ENCODE measurements at places on chromosomes 2 and 18.

DNA sequence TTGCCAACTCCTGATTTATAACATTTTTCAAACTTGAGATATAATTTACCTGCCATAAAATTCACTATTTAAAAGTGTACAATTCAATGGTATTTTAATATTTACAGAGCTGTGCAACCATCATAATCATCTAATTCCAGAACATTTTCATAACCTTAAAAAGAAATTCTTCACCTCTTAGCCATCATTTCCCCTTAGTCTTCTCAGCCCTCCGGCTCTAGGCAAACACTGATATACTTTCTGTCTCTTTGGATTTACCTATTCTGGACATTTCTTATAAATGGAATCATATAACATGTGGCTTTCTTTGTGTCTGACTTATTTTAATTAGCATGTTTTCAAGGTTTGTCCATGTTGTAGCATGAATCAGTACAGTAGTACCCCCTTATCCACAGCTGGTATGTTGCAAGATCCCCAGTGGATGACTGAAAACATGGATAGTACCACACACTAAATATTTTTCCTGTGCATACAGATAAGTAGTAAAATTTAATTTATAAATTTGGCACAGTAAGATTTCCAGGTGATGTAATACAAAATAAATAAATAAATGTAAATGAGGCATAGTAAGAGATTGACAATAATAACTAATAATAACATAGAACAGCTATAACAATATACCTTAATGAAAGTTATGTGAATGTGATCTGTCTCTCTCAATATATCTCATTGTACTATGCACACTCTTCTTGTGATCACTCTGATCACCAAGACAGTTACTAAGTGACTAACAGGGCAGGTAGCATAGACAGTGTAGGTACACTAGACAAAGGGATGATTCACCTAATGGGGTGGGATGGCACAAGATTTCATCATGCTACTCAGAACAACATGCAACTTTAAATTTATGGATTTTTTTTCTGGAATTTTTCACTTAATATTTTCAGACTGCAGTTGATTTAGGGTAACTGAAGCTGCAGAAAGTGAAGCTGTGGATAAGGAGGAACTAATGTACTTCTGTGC, 73.1 kb downstream of the RAB3GAP1 start:
- DNase-seq: no peak

DNA sequence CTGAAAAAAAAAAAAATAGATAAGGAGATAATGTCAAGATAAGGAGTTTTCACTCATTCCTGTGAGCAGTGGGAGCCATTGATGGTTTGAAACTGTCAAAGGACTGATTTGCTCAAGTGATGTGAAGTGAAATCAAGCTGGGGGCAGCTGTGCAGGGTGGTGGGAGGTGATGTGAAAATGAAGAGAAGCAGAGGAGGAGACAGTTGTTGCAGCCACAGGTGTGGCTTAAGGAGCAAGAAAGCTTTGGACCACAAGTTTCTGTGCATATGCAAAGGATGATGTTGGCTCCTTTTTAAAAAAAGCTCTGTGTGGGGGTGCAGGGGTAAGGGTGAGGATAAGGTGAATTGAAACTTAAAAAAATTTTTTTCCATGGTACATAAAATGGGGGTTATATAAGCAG, 8.3 kb downstream of the EFR3B start:
- no peak for DNase-seq

- DNase-seq: no peak
Observed at GRCh38 chr2:10868465-10869314, 43.0 kb upstream of the KCNF1 start.

- DNase-seq: no peak
Observed at GRCh38 chr18:26677957-26678356, 129.6 kb upstream of the KCTD1 start.

- DNase-seq: no peak
Observed at GRCh38 chr2:169569948-169570347, 3.7 kb downstream of the FASTKD1 start.

DNA sequence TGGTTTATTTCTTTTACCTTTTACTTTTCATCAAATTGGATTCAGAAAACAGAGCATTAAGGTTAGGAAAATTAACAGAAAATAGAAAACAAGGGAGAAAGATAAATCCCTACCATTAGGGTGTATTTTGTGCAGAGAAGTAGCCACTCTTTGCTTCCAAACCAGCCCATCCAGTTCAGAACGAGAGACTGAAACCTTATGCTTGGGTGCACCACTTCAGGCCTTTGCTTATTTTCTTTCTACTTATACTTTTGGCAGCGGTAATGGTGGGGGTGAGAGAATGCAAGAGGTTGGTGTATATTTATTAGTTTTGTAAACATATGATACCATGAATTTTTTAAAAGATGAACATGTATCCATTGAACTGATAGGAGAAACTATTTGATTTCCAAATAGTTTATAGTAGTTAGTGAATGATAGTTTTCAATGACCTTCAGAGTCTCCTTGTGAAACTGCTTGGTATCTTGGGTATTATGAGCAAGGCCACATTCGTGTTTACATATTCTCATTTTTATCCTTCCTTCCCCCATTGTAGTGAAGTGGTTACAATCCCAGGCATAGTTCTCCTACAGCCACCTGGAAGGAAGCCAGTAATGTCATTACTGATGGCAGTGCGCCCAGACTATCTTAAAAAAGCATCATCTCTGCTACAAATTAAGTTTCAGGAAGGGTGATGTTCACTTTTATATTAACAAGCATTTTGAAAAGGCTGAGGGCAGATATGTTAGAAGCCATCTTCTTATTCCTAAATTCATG, 60.8 kb downstream of the MFSD6 start:
- DNase-seq: no peak

DNA sequence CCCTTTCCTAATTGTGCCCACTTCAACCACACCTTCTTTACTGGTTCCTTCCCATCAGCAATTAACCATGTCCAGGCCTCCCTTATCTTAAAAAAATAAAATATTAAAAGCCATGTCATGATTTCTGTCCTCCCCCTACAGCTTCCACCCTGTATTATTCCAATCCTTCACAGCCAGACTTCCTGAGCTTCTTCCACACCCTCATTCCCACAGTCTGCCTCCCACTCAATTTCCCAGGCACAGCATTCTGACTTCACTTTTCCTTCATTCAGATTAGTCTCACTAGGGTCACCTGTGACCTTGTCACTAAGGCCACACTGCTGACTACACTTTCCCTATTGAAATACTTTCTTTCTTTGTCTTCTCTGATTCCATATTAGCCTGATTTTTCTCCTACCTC, 159.4 kb downstream of the DIS3L2 start:
- no peak for DNase-seq

GRCh38 chr2:43495727-43496126, 100.1 kb downstream of the THADA start:
- no peak for DNase-seq

DNA sequence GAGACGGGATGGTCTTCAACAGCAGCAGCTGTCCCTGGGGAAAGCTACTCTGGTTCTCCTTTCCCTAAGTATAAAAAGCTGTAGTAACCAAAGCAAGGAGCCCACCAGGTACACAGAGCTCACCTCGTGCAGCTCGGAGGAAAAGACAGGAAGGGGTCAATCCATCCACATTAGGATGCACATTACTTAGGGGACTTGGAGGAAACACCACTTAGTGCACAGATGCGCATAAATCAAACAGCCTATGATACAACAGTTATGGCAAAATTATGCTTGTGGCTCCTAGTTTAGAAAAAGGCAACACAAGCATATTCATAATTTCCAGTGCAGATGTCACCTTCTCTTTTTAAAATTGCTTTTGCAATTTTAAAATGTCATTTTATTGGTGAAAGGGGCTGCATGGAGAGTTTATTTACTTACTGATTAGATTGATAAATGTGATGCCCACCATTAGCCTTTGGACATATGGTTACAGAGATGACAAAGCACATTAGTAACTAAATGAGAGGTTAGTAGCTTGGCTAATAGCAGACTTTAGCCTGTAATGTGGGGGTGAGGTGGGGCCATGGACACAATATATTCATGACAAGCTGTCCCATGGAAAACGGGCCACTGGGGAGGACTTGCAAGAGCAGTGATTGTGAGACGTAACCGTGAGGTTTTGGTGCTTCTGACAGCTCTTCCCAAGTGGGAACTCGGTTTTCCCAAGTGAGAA, 199.8 kb downstream of the MYT1L start:
- no peak for DNase-seq

DNA sequence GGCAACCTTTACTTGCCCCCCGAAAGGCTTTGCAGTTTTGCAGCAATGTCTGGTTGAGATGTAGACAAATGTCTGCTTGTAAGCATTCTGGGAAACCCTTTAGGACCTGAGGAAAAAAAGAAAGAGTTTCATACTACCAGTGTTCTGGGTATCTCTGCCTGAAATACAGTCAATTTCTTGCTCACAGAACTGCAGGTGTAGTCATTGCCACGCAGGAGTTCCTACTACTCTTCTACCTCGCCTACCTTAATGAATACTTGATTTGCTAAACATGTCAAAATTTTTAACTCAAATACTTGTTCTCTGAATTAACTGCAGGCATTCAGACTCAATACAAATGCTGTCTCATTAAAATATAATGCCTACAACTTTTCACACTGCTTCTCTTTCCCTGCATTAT, 56.4 kb downstream of the GCA start:
- DNase-seq: no peak

DNA sequence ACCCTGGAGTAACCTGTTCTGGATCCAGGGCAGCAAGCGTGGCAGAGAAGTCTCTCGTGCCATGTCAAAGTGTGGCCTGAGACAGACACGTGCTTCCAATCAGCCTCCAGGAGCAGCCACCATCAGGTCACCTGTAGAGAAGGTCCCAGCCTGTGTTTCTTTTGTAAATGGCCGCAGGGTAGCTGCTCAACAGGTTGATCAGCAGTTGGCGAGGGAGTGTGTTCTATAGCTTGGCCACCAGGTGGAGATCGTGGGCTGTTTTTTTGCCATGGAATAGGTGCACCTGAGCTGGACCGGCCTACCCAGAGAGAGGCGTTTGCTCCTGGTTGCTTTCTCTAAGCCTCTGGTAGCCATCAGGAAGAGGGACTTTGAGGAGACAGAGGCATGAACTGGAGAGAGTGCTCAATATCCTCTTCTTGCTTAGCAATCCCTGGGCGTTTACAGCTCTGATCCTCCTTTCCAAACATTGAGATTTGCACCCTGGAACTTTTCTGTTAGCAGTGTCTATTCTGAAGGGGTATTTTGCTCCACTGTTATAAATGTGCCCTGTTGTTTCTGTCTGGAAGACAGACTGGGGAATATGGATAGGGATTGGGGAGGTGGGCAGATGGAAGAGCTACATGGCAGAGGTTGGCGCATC, 34.2 kb upstream of the EN1 start:
- peak; percentile 31 for DNase-seq

- DNase-seq: no peak
Observed at GRCh38 chr2:29879456-29879855, 41.9 kb downstream of the ALK start.

GRCh38 chr2:198056836-198057235, 252.4 kb downstream of the PLCL1 start:
- no peak for DNase-seq

GRCh38 chr2:9212010-9212635, 5.5 kb downstream of the ASAP2 start:
- DNase-seq: no peak

DNA sequence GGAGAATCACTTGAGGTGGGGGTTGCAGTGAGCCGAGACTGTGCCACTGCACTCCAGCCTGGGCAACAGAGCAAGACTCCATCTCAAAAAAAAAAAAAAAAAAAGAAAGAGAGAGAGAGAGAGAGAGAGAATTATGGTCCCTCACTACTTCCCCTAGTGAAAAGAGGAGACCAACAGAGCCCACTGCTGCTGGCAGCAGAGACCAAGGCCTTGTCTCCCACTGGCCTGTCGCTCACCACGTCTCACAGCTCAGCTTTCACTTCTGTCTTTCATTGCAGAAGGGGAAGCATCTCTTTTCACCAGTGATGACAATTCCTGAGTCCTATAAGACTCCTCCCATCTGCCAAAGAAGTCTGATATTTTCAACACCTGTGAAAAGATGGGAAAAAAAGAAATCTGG, 81.3 kb downstream of the CLHC1 start:
- no peak for DNase-seq

DNA sequence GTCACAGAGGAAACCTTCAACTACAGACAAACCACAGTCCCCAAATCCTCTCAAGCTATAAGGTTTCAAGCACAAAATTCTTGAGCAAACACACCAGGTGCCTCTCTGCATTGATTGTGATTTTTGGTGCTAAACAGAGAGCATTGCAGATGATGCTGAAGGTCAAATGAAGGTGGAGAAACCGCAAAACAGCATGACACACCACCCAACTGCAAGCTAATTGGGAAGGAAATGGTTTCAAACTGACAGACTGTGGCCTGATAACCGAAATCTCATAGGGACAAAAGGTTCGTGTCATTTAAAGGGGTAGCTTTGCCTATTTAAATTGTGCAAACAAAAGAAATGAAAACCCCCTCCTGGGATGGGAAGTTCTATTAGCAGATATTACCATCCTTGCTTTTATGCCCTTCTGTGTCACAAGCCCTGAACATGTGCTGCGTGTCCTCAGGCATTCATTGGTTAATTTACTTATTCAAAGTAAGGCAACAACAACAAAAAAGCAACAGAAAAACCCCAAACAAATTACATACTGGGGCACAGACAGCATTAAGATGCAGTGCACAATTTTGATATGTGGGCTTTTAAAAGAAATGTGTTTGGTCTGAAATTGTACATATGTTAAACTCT, 154.9 kb downstream of the AQP4 start:
- no peak for DNase-seq

DNA sequence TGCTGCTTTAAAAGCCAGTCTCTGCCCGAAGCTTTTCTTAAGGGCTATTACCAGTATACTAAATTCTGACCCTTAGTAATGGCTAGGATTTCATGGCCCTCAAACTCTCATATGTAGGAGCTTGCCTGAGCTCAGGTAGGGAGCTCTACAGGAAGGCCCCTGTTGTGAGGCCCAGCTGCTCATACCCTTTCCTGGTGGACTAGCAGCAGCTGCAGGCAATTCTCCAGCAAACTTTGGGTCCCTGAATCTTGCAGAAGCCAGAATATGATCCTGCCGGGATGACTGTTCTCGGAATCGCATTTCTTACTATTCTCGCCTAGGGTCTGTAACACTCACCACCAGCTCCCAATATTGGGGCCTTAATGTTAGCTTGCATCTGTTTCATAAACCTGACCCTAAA, 106.4 kb upstream of the SERTAD2 start:
- no peak for DNase-seq

DNA sequence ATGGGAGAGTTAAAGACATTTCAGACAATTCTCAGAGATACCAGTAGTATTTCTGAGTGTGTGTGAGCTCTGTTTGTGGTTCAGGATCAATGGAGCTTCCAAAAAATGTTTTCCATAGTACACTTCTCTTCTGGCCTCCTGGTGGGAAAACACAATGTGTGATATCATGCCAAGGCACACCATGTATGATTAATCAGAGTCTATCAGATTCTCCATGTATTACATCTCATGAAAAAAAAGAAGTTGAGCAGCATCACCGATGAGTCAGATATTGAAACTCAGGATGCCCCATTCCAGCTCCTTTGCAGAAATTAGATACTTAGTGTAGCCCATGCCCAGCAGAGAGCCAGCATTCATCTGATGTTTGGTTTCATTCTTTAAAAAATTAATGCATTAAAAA, 620.3 kb upstream of the POU3F3 start:
- no peak for DNase-seq

- no peak for DNase-seq
Observed at GRCh38 chr2:143700865-143701264, 571.6 kb downstream of the ARHGAP15 start.

GRCh38 chr2:144143294-144144151, 376.4 kb downstream of the ZEB2 start:
- no peak for DNase-seq
